ELF-1 (cell line): ENCODE measurements at places on chromosomes 2 and 18.

DNA sequence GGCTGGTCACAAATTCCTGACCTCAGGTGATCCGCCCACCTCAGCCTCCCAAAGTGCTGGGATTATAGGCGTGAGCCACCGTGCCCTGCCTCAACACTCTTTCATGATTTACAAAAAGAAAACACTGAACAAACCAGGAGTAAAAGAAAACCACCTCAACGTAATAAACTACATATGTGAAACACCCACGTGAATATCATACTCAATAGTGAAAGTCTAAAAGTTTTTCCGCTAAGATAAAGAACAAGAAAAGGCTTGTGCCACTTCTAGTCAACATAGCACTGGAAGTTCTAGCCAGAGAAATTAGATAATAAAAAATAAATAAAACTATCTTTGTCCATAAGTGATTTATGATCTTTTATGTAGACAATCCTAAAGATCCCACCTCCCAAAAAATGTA, 68.5 kb downstream of the ROCK2 start:
- DNase-seq = no peak

DNA sequence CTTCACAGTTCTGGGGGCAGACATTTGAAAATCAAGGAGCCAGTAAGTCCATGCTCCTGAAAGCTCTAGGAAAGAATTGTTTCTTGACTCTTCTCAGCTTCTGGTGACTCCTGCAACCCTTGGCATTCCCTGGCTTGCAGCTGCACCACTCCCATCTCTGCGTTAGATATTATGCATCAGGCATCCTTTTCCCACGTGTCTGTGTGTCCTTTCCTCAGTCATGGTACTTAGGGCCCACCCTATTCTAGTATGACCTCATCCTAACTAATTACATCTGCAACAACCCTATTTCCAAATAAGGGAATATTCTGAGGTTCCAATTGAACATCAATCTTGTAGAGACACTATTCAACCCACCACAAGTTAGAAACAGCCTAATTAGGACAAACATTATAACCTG, 931.7 kb upstream of the CHAC2 start:
- no peak for DNase-seq

DNA sequence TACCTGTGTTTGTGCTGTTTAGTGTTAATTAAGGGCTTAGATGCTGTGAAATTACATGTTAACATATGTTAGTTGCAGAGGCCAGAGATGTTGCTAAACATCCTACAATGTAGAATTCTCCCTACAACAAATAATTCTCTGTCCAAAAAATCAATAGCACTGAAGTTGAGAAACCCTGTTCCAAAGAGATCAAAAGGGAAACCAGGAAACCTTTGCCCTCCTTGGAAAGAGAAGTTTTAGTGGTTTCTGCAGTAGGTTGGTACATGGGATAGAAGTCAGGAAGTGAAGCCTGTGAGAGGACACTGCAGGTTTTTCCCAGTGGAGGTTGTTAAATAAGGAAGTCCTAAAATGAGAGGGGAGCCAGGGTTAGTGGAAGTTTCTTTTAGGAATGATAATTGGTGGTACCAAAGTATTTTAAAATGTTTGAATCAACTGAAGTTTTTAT, 6.3 kb upstream of the RMDN2 start:
- DNase-seq = no peak

DNA sequence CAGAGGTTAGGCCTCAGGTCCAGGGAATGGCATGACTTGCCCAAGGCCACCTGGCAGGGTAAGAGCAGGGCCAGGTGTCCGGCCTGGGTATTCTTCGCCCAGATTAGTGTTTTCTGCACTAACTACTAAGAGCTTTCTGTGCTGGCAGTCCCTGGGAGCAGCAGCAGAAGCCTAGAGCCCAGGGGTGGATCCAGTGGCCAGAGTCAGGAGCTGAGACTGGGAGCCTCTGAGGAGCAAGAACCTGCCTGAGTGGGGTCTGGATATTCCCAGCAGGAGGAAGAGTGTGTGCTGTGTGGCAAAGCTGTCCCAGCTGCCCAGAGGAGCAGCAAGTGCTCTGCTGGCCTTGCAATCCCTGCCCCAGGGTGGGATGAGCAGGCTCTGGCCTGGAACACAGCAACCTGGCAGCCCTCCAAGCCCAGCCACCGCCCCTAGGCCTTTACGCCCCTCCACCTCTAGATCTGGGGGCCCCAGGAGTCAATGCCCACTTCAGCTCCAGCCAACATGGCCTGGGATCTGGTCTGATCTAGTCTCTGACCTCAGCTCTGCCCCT, 30.7 kb upstream of the GPAT2 start:
- no peak for DNase-seq

DNA sequence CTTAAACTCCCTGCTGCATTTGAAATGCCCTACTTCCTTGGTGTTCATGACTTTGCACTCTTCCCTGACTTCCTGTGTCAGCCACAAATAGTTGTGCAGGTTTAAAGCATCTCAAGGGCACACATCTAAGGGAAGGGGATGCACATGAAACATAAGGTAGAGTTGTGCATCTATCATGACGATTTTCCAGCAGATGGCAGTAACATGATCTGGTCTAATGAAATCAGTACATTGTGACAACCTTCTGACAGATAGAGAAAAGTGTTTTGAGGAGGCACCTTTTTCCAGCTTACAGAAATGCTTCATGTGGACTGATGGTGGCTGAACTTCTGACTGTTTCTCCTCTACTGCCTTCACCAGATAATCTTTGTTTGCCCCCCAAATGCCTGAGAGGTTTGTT, 238.9 kb downstream of the XIRP2 start:
- no peak for DNase-seq

GRCh38 chr2:231917280-231918066, 8.7 kb downstream of the NPPC start:
- peak; percentile 41 for DNase-seq

GRCh38 chr2:236113948-236114347, 54.2 kb downstream of the GBX2 start:
- no peak for DNase-seq

GRCh38 chr2:99487906-99488305, 1.9 kb downstream of the REV1 start:
- DNase-seq = no peak

GRCh38 chr2:98580656-98581284, 27.5 kb downstream of the COA5 start:
- DNase-seq = no peak
